Daoy (cell line): ENCODE measurements at places on chromosomes 11 and 22. TPM values are rescaled to one million over a fixed set of nuclear protein-coding genes. Genes with fewer than 3 reads are reported as not detected.
A peak's percentile ranks its signal among the peaks of the same experiment; 100 is the strongest.

Gene PRDX5
- total RNA-seq: 213 and 229 TPM in 2 replicates

Gene TMEM138
- 40.2 and 49.4 TPM in 2 replicates for total RNA-seq

Gene SEC14L6
- 0.03 and 0.06 TPM in 2 replicates for total RNA-seq

Gene A4GALT
- 3.5 and 5.6 TPM in 2 replicates for total RNA-seq

Gene TRPM5
- total RNA-seq: 0.11 TPM in 1 of 2 replicates, not detected in the other

Gene NCF4
- 0.23 and 1.7 TPM in 2 replicates for total RNA-seq

GRCh38 chr11:134139873-134140331 is 71.0 kb downstream of the JAM3 start:
- peak; percentile 71 for DNase-seq

- no peak for DNase-seq
These were observed 2.1 kb upstream of the MS4A6A start for GRCh38 chr11:60184824-60185511.

- no peak for DNase-seq
These were observed 482.1 kb upstream of the ANO5 start for GRCh38 chr11:21710809-21711208.

DNA sequence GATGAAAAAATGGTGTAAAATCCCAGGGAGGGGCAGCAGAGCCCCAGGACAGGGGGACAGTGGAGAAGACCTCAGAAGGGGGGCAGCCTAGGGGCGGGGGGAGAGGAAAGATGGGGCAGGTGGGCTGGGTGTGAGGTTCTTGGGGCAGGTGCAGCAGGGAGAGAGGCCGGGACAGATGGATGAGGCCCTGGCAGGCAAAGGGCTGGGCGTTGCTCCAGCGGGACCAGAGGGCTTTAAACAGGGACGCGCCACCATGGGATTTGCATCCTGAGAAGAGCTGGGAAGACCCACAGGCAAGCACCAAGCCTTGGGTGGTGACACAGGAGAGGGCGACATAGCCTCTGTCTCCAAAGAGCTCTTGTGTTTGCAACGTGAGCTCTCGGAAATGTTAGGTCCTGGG is 1342.8 kb downstream of the TBC1D22A start:
- no peak for DNase-seq

GRCh38 chr11:16418428-16419097 is 62.2 kb upstream of the SOX6 start:
- DNase-seq: no peak

- no peak for DNase-seq
These were observed 55.2 kb downstream of the FLRT1 start for GRCh38 chr11:64090806-64091516.

DNA sequence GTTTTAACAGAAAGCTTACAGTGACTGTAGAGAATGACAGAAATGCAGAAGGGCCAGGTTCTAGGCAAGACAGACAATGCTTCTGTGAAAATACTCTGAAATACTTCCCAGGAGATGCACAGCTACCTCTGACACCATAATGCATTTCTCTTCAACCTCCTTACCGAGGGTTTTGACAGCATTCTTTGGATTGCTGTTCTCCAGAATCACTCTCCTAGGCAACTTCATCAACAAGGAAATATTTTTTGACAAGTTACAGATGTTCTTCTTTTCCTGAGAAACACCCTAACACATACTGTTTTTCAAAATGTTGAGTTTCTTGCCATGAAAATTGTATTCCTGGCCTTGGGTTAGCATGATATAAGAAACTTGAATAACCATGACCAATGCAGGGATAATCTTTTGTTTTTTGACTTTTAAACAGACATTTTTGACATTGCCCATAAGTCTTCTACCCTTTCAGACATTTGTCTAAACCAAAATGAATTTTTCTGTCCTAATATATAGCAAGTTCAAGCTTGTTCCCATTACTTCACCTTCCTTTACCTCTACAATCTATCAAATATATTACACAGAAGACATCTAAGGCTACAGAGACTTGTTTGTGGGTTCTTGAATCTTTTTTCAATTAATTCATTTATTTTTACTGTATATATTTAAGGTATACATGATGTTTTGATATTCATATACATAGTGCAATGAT is 108.1 kb downstream of the CCDC34 start:
- no peak for DNase-seq

DNA sequence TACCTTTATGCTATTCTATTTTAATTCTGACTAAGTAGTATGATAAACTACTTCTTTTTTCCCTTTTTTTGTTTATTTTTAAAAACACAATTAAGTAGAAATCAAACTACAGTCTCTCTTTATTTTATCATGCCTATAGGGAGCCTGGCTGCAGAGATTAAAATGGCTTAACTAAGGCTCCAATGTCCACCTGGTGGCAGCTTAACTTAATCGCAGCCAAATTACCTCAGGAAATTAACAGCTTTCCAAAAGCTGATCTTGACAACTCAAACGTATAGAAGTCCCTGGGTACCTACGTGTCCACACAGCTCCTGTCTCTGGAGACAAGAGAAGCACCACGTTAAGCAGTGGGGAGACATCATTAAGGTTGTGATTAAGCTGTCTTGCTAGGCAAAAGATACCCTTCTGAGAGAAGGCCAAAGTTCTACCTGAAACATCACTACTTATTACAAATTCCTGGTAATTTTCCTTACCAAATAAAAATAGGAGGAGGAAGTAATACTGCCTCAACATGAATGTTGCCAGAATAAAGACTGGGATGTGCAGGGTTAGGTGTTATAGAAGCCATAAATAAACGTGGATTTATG is 63.2 kb upstream of the SNX19 start:
- no peak for DNase-seq

- DNase-seq: no peak
These were observed 612 bp downstream of the ASPHD2 start for GRCh38 chr22:26429458-26430286.

GRCh38 chr11:29751618-29752017 is 265.2 kb downstream of the KCNA4 start:
- DNase-seq: no peak

DNA sequence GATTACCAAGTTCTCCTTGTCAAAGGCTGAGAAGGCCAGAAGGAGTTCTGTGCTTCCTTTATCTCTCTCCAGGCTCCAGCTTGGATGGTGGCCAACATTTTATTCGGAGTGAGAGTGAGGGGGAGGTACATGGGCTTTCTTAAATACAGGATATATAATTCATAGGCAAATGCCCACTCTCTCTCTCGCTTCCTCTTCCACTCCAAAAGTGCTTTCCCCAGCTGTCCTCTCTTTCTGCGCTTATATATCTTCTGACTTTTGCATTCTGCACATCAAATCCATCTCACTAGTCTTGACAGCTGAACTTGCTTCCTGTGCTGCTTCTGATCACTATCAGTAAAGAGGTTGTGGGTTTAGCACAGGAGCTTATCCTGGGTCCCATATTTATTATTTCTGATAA is 125.4 kb upstream of the ARHGAP20 start:
- DNase-seq: no peak

DNA sequence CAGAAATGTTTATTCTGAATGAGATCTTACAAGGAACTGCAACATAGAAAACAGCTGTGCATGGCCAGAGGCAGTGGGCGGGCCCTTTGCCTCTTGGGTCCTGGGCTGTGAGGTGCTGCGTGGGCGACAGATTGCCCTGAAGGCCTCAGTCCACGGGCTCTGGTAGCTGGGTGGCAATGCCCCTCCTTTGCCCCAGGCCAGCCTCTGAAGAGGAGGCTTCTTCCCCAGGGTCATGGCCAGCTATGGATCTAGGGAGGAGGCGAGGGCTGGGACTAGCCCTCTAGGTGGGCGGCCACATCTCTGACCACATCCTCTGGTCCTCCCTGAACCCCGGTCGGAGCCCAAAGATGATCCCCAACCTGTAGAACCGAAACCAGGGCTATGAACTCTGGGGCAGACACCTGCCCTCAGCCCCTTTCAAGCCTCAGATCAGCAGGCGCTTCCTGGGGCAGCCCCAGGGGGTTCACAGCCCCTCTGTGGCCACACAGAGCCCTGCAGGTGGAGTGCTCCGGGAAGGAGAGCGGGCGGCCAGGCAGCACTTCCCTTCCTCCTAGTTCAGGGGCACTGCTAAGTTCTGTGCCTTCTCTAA is 6.6 kb upstream of the CDC42BPG start:
- peak; percentile 30 for DNase-seq

DNA sequence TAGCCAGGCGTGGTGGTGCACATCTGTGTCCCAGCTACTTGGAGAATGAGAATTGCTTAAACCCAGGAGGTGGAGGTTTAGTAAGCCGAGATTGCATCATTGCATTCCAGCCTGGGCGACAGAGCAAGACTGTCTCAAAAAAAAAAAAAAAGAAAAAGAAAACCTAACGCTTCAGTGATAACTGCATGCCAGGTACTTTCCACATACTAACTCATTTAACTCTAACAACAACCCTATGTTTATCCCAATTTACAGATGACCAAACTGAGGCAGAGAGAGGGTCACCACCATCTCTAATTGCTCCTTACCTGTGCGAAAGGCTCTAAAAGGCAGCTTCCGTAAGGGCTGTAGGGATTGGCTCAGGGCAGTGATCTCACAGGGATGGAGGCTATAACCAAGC is 11.6 kb downstream of the PISD start:
- peak; percentile 72 for DNase-seq
